ENCODE measurements at places on chromosomes 4 and X. TPM values are rescaled to one million over a fixed set of nuclear protein-coding genes. Genes with fewer than 3 reads are reported as not detected.

The KANTR gene
- 26.9 TPM for total RNA-seq

The HERC5 gene
- total RNA-seq: 0.32 TPM

The ERVMER34-1 gene
- total RNA-seq: 0.41 TPM

The SMR3B gene
- total RNA-seq: not detected

DNA sequence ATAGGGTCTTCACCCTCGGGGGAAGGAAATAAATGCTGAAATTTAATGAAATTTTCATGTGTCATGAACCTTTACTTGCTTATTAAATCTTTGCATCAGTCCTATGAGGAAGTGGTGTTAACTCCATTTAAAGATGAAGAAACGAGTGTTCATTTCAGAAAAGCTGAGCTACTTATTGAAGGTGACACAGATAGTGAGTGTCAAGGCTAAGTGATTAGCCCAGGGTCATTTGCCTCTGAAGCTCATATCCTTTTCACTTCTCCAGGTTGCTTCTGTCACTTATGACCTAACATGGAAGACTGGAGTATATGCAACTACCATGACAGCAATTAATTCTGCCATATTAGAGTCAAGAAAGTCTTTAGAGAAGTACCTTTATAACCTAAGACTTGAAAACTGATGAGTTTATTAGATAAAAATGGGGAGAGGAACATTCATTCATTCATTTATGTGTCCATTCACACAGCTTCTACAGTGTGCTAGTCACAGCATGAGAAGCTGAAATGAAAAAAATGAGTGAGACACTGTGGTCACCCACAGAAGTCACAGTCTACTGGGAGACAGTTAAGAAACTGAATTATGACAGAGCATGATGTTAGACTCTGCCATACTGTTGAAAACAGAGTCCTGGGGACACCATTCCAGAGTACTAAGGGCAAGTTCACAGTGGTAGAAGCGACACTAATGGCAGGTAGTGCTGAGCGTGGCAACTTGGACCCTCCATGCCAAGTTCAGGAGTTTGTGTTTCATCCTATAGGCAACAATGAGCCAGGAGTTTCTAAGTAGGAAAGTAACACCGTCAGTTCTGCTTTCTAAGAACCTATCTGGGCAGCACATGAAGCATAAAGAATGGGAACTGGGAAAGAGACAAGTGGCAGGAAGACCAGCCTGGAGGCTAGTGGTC, 21.3 kb downstream of the ALPK1 start:
- no peak for ATAC-seq

- ATAC-seq: no peak
These were observed 73.3 kb downstream of the RBM46 start for GRCh38 chr4:154854362-154854761.

All from motor neuron (in vitro differentiated cells).